CD14-positive monocyte (primary cell): ENCODE measurements at places on chromosomes 16 and 17.

DNA sequence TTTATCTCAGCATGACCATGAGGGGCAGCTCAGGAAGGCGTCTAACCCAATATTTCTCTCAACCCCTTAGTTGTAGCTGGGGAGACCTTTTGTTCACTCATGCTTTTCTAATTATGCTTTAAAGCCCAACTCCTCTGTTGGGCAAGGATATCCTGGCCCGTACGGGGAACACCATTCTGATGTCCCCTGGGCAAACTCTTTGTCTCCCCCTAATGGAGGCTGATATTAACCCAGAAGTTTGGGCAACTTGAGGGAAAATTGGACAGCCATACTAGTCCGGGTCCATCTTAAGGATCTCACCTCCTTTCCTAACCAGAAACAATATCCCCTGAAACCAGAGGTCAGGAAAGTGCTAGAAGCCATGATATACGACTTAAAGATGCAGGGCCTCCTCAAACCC lies 143.7 kb upstream of the COX10 start:
- DNase-seq = no peak

DNA sequence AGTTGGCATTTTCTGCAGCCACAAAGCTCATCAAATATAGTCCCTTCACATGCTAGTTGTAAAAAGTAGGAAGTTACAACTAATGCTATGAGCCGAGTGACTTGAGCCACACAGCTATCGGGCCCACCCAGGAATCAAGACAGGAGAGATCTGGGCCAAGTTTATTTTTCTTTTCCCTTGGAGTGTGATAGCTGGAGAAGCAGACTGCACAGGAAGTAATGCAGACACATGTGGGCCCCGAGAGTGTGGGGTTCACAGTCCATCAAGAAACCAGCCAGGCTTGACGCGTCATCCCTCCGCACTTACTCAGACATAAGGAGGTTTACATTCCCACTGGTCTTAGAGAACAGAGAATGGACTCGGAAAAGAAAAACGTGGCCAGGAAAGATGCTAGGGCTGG lies 403.1 kb upstream of the CDH11 start:
- no peak for DNase-seq

DNA sequence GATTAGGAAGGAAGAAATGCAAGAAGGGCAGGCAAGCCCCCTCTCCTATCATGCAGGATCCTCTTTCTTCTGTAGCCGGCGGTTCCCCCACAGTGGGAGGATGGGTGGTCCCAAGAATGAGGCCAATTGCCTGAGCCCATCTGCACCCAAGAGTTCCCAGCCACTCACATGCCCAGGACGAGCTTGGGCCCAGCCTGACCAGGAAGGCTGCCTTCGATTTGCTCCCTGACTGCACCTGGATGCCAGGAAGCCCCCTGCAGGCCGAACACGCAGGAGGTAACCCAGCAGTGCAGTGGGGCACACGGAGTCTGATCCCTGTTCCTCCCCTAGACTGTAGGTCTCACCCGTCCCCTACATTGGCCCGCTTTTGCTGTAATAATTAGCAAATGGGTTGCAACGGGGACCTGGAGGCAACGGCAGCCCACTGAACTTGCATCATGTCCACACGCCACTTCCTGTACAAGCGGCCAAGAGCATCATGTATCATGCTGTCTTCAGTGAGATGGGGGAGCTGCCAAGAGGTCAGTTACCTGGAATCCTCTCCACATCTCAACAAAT lies 67.5 kb downstream of the AMFR start:
- peak; percentile 27 for DNase-seq

- DNase-seq = no peak
These were observed 232.1 kb downstream of the MRTFB start for GRCh38 chr16:14303182-14303618.

DNA sequence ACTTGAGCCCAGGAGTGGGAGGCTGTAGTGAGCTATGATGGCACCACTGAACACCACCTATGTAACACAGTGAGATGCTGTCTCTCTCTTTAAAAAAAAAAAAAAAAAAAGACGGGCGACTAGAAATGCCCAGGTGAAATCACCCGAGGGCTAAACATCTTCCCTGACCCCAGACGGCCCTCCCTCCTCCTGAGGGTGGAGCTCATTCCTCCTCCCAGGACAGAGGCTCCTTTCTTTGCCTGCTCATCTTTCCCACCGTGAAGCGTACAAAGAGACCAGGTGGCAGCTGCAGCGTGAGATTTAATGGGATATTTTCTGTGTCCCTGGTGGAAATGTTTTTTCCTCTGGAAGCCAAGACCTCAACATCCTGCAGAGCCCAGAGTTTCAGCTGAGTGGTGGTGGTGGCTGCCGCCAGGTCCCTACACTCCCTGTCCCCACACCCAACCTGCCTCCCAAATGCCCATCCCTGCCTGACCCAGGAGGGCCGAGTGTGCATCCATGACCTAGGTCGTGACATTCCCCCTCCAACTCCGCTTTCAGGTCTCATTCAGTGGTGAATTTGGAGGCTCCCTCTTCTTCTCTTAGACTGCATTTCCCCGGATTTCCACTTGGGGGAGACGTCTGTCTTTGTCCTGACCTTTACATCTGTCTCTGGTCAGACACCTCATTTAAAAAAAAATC lies 14.4 kb upstream of the GPRC5B start:
- no peak for DNase-seq

- DNase-seq = no peak
These were observed 27.2 kb downstream of the MAP2K4 start for GRCh38 chr17:12047681-12048376.

- DNase-seq = no peak
These were observed 114.5 kb upstream of the C17orf78 start for GRCh38 chr17:37261286-37261685.

- DNase-seq = no peak
These were observed 1.9 kb downstream of the FOXL1 start for GRCh38 chr16:86580063-86580790.

DNA sequence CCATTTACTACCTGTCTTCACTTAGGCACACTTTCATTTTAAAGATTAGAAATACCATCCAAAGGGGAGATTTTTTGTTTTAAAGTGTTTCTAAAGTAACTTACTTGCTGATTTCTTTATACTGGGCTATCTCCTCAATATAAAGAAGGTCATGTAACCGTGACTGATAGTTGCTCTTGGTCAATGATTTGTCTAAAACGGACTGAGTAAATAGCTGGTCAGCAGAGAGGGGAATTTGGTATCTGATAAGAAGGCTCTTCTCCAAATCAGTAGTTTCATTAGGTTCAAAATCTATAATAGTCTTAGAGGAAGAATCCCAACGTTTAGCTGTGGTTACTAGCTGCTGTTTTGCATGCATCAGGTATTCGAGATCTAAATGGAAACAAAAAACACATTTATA lies 66.4 kb downstream of the HELZ start:
- DNase-seq = no peak

DNA sequence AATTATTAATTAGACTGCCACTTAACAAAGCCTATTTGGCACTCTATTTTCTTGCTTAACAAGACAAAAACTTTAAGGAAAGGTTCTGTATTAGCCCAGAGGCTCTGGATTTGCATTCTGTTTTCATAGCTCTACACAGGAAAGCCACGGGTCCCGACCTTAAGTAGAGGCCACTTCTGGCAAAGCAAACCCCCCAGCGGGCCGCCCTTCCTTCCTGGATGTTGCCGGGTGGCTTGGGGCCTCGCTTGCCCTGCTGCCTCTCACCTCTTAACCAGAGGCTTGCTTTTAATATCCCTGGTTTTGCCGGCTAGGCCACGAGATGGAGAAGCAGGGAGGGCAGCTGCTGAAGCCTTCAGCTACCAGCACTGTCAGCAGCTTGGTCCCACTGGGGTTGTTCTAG lies 4.4 kb downstream of the RTN4RL1 start:
- no peak for DNase-seq

DNA sequence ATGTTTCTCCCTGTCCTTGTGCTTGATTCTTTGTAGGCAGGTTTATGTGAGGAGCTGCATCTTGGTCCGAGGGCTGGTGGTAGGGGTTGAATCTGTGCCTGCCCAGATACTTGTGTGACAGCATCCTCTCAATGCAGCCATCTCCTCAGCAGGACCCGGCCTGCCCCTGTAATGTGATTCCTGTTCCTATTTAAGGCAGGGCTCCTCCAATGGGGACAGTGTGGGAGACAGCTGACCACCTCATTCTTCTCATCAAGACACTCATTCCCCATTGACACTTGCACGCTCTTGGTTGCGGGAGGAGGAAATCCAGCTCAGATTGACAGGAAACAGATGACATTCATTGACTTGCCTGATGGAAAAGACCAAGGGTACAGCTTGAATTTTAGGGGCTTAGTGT lies 384.5 kb downstream of the CPPED1 start:
- DNase-seq = no peak

DNA sequence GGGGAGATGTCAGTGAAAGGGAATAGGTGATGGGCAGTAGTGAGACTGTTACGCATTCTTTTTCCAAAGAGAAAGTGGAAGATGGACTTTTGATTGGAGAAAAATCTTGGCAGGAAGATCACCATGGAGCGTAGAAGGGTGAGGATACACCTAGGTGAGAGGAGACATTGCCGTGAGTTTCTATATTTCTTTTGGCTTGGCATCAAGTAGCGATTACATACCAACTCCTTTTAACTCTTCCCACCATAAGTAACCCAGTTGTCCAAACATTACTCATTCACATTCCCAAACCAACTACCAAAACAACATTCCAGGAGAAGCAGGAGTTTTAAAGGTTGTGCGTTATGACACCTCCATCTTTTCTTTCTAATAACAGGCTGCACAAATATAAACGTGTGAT lies 10.7 kb upstream of the KRT28 start:
- no peak for DNase-seq

DNA sequence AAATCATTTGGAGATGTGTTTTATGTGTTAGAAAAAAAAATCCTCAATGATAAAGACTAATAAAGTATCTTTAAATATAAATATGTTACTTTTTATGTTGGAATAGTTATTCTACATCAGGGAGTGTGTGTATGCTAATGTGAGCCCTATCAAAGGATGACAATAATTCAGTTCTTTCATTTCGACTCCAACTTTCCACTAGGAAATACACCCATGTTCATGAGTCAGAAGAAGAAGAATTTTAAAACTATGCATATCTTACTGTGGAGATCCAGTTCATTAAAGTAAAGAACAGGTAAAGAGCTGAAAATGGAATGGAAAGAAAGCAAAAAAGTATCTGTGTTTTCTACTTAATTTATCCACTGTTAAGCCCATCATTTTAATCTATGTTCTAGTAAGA lies 399.8 kb downstream of the KCNJ2 start:
- DNase-seq = no peak

DNA sequence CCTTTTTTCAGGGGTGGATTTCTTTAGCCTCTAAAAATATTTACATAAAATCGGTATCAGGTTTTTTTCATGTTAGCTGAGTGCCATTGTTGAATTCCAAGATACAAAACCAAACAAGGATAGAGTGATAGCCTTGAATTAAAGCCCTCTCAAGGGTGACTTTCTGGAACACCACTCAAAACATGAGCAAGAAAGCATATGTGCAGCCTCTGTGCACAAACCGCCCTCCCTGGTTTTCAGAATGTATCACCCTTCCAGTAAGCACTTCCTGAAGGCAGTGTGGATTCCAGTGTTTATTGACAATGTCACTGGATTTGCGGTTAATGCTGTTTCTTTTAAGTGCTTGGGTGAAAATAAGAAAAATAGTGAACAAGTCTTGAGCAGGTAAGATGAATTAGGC lies 597.7 kb downstream of the TMEM114 start:
- DNase-seq = no peak

DNA sequence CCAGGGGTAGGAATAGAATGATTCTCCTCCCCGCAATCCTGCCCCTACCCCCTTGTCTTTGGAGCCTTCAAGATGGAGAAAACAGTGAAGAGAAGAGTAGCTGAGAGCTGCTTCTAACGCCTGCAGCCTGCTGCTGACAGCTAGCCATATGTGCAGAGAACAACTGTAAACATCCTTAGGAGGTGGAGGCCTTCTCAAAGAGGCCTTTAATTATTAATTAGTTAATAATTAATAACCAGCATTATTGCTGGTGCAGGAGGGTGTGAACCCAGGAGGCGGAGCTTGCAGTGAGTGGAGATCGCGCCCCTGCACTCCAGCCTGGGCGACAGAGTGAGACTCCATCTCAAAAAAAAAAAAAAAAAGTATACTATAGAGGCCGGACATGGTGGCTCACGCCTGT lies 8.5 kb downstream of the BFAR start:
- DNase-seq = no peak

DNA sequence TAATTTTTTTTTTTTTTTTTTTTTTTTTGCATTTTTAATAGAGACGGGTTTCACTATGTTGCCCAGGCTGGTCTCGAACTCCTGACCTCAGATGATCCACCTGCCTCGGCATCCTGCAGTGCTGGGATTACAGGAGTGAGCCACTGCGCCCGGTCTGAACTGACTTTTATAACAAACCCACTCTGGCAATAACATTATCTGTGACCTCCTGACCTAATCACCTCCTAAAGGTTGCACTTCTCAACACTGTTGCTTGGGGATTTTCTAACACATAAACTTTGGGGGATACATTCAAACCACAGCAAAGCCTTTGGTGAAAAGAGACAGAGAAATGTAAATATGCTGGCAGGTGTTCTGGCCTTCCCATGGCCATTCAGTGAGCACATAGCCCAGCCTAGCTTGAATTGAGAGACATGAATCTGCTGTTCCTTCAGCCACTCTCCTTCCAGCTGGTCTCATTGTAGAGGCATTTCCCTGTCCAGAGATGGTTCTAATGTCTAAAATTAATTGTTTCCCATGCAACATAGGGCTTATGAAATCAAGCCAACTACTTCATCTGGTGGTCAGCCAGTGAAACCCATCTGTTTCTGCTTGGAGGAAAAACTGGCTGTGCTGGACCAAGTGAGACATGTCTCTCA lies 28.3 kb downstream of the LYRM1 start:
- no peak for DNase-seq

DNA sequence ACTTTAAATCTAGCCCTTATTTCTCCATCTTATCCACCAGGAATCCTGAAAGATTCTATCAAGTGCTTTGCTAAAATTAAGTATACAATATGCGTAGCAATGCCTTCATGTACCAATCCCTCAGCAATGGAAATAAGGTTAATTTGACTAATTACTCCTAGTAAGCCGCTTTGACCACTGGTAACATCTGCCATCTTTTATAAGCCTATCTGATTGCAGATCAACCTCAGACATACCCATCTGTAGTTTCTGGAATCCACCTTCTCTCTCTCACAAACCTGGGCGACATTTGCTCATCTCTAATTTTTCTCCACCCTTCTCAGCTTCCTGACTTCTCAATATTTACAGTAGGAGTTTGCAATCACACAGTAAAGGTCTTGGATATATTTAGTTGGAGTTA lies 138.8 kb upstream of the CRHR1 start:
- no peak for DNase-seq

- peak; percentile 94 for DNase-seq
These were observed 11.9 kb upstream of the AURKB start for GRCh38 chr17:8222380-8222629.

GRCh38 chr17:8994319-8994718 lies 27.0 kb upstream of the NTN1 start:
- peak; percentile 69 for DNase-seq
